ENCODE measurements at places on chromosomes 1 and 21.
A peak's percentile ranks its signal among the peaks of the same experiment; 100 is the strongest.

DNA sequence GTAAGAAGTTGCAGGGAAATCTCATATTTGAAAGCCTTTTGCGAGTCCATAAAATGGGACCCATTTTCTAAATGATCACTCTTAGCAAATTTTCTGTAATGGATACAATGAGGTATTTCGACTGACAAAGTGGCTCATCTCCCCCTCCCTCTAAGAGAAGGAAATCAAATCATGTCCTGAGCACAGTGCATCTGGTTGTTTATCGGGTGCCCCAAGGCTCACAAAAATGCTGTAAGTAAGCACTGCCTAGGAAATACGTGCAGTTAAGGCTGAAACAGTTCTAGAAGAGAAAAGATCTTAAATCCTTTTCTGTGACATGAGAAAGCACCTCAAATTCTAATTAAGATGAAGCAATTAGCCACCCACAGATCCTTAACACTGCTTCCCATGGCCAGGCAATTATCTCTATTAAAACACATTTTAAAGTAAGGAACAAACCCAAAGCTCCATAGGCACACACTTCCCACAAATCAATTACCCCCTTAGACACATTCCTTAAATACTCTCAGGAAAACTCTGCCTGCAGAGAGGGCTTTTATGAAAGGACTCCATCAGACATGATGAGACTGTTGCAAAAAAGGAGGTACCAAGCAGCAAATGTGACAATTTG, 216.3 kb downstream of the KCNH1 start:
- DNase-seq, result no peak

- DNase-seq, result no peak
Measured at GRCh38 chr1:154822233-154822632, 47.8 kb downstream of the KCNN3 start.

DNA sequence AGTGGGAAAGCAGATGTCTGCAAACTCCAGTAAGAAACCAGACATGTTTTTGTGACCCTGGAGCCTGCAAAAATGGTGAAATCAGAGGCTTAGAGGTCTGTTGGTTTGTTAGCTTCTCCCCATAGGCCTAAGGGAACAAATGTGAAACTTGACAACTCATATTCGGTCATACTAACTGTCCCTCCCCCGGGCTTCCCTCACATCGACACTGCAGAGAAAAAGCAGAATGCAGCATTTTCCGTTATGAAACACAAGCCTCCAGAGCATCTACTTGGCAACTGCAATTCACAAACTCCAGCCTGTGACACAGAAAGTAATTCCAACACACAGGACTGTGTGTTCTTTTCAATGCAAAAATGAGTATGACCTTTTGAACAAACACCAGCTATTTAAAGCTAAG, 3.7 kb downstream of the KCNA2 start:
- DNase-seq, result no peak

GRCh38 chr1:213417846-213418245, 366.8 kb downstream of the RPS6KC1 start:
- no peak for DNase-seq

DNA sequence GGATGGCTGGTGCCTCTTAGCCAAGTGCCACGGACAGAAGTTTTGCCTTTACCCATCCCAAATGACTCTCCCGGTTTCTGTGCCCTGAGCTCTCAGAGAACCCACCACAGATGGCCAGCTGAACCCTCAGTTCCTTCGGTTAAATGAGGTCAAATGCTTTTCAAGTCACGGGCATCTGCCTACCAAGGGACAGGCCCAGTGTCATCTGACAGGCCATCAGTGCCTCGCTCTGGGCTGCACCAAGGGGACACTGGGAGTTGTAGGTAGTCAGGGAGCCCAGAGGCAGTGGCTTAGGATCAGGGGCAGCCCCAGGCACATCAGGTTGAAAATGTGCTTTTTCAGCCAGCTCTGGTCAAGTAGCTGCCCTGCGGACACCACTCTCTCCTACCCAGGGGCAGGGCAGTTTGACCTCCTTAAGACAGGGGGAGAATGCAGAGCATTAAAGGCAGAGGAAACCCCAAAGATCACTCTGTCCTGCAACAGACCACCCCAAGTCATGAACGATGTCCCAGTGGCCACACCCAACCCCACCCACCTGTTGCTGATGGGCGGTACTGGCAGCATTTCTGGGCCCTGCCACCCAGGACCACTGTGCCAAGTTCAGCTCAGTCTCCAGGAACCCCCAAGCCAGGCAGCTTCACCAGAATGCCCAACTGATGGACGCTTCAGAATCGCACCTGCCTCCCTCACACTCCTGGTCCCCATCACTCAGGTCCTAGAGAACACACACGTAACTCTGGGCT, 60.7 kb downstream of the CASZ1 start:
- no peak for DNase-seq

DNA sequence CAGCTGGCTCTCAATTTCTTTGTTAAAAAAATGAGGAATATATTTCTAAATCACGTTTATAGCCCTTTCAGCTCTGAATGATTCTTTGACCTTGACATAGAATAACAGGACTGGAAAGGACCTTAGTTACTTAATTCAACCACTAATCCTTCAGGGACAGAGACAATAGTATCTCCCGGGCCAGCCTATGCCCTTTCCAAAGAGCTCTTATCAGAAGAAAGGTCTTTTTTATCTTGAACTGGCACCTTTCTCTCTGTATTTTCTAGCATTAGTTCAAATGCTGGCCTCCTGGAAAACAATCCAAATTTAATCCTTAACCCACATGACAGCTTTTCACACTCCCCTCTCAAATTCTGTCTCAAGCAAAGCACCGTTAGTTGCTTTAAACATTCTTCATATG, 44.8 kb upstream of the FBXO28 start:
- no peak for DNase-seq

- DNase-seq, result no peak
Measured at GRCh38 chr1:159091180-159091560, 14.6 kb upstream of the AIM2 start.

DNA sequence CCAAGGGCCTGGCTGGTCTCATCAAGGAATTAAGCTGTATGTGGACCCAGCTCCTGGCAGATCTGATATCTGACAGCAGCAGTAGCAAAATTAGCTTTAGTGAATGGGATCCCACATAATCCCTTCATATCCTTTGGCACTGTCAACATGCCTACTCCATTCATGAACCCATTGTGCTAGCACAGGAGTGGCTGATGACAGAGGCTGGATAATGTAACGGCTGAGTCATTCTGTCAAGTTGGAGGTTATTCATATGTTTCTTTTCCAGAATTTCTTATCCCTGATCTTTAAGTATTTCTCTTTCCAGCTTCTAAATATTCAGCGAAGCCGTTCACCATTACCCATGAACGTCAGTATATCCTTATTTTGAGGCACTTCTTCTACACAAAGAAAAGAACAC, 84.3 kb downstream of the EXTL2 start:
- DNase-seq, result no peak

- DNase-seq, result no peak
Measured at GRCh38 chr1:157136133-157136532, 2.1 kb downstream of the ETV3 start.

GRCh38 chr1:53293123-53293522, 34.7 kb downstream of the LRP8 start:
- no peak for DNase-seq

GRCh38 chr1:115547696-115548095, 94.1 kb upstream of the VANGL1 start:
- DNase-seq, result no peak

DNA sequence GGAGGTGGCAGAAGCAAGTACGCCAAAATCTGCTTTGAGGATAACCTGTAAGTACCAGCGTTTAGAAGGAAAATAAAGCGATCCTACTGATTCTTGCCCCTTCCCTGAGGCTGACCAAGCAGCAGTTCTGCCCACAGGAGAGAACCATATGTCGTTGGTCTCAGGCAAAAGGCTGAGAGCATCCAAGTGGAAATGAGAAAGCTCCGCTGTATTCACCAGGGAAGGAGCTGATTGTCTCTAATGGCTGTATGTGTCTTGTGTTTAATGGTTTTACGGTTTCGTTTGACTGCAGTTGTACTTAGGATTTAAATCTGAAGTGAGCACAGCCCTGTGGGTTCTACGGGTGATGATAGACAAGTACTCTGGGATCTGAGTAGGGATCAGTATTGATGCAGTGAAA, 21.9 kb downstream of the FAM3B start:
- no peak for DNase-seq

DNA sequence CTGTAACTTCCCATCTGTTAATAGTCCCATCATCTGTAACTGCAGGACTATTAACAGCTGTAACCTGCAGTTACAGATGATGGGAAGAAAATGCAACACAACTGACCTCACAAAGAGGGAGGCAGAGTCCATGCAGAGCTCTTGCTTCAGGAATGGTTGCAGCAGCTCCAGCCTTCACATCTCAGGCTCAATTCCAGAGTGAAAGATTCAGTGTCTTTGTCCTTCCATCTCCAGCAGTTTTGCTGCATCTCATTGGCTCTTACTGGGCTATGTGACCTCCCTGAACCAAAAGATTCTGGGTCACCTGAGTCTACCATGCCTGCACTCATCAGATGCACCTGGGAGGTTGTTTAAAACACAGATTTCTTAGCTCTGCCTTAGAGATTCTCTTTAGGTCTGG, 686.7 kb downstream of the MATN1 start:
- no peak for DNase-seq

DNA sequence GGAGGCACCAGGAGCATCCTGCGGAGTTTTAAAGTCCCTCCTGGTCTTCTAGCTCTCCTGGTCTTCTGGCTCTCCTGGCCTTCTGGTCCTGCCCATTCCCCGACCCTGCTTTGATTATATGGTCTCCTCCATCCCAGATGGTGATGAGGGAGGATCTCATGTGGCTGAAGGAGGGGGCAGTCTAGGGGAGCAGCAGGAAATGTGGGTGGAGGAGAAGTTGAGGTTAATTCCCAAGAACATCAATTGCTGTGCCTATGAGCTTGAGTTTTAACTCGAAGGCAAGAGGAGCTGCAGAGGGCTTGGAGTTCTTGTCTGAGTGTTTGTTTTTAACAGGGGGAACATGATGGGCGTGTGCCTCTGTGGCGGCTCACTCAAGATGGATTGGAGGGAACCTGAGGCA, 408.8 kb downstream of the MATN1 start:
- no peak for DNase-seq

DNA sequence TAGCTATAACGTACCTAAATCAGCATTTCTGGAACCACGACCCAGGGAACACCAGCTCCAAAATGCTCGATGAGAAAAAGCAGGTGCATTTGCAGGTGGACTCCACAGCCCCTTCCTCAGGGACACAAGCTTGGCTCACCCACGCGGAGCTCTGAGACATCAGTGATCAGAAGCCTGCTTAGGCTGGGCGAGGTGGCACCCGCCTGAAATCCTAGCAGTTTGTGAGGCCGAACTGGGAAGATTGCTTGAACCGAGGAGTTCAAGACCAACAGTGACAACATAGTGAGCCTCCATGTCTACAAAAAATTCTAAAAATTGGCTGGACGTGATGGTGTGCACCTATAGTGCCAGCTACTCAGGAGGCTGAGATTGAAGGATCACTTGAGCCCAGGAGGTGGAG, 2.5 kb upstream of the TSPEAR start:
- DNase-seq, result no peak

DNA sequence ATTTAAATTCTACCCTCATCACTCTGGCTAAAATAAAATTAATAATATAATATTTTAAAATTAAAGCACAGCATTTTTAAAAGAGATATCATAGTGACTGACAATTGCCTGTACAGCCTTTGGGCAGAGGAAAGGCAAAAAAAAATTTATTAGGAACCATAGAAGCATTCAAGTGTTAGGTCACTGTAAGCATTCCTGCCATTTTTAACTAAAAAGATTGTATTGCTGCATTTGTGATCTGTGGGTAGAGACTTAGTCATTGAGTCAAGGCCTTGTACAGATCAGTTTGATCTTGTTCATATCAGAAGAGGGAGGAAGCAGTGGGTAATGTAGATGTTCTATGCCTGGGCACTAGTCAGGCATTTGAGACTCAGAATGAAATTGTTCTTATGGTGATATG, 109.9 kb downstream of the LYPLAL1 start:
- DNase-seq, result no peak

- DNase-seq, result no peak
Measured at GRCh38 chr21:18387994-18388393, 15.6 kb downstream of the TMPRSS15 start.

GRCh38 chr21:32584472-32584871, 851 bp downstream of the TCP10L start:
- no peak for DNase-seq

DNA sequence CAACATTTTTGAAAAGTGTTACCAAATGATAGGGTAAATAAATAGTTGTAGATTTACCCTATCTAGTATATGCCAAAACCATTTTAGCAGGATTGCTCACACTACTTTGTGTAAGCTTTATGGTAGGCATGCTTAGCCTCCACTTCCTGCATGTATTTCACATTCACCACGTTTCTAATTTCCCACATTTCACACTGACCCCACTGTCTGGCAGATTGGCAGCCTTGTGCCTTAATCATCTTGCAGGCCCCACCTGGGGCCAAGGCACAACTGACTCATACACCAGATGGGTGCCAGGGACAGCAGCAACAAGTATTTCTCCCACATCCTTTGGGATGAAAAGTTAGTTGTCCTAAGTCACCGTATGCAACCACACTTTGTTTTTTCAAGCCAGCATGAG, 21.2 kb upstream of the CENPF start:
- DNase-seq, result no peak

GRCh38 chr1:48033495-48034045, 36.4 kb upstream of the TRABD2B start:
- DNase-seq, result no peak

DNA sequence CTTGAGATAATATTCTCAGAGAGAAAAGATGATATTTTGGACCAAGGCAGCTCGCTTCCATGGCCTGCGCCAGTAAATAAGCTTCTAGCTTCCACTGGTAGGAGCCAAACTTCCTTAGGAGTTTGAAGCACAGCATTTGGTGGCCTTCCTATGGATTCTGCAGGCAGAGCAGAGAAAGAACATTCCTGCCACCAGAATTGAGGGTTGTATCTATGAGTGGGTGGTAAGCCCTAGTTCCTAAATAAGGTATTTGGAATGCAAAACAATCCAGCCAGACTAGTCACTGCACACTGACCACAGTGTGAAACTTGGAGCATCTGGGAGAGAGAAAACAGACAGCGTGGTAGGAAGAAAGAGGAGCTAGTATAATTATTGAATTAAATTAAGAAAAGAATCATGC, 54.1 kb upstream of the BCAR3 start:
- DNase-seq, result no peak

- no peak for DNase-seq
Measured at GRCh38 chr1:245831518-245831917, 675.6 kb downstream of the SMYD3 start.

- DNase-seq, result peak; percentile 29
Measured at GRCh38 chr21:35036465-35037383, 12.4 kb downstream of the RUNX1 start.
